Uterus (tissue), 4 donors: ENCODE measurements at places on chromosomes 11 and 22.

GRCh38 chr11:28760676-28761390 lies 652.6 kb downstream of the METTL15 start:
- no peak for DNase-seq

- peak; percentile 41 for DNase-seq
These were observed 698 bp downstream of the PAK1 start for GRCh38 chr11:77472991-77473800.

DNA sequence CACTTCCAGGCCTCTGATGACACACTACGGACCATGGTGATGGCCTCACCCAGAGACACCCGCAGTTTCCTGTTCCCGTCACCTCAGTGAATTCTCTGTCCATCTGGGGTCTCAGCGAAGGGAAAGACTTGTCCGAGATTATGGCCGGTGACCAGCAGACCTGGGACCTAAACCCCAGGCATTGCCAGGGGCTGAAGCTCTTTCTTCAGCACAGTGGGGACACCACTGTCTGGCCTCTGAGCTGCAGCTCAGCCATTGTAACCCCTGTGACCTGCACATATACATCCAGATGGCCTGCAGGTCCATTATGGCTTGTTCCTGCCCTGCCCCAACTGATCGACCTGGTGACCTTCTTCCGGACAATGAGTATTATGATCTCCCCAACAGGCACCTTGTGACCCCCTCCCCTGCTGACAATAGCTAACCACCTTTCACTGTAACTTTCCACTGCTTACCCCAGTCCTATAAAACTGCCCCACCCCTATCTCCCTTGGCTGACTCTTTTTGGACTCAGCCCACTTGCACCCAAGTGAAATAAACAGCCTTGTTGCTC lies 22.3 kb downstream of the CBX7 start:
- DNase-seq = no peak

DNA sequence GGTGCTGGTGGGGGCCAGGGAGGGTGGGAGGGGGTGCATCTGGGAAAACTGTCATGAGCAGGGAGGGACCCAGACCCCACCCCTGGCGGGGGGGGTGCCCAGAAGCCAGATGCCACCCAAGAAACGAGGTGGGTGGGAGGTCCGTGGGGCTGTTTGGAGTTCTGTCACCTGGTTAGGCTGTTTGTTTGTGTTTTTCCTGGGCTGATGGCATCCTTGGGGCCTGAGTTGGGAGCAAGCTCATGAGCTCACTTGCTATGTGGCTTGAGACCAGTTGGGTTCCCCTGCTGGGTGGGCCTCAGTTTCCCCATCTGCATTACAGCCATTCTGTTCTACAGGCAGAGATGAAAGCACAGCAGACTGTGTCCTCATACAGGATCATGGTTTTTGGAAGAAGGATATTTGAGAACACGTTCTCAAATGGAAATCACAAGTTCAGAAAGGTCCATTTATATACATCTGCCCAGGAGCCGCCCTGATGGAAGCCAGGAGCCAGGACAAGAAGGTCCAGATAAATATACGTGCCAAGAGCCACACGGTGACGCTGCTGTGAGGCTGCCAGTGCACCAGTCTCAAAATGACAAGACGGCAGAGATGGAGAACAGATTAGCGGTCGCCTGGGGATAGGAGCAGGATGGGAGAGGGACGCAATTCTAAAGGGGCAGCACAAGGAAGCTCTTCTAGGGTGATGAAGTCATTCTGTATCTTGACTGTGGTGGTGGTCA lies 312.9 kb downstream of the MN1 start:
- no peak for DNase-seq

GRCh38 chr22:46122511-46122971 lies 27.8 kb upstream of the PPARA start:
- peak; percentile 77 for DNase-seq

DNA sequence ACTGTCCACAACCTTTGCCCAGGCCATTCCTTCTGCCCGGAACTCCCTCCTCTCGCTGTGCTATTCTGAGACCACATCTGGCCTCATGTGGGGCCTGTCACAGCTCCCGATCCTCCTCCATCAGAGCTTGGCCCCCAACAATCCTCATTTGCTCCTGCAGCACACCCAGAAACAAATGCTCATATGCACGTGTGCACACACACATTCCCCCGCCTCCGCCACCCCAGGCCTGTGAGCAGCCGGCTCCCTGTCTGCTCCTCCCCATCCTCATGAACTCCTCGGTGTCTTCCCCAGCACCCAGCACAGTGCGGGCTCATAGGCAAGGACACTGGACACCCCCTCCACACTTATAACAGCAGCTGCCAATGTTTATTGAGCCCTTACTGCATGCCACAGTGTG lies 29.7 kb upstream of the PICK1 start:
- DNase-seq = no peak

- DNase-seq = peak; percentile 28
These were observed 52.0 kb upstream of the CHRNA10 start for GRCh38 chr11:3723014-3723708.

DNA sequence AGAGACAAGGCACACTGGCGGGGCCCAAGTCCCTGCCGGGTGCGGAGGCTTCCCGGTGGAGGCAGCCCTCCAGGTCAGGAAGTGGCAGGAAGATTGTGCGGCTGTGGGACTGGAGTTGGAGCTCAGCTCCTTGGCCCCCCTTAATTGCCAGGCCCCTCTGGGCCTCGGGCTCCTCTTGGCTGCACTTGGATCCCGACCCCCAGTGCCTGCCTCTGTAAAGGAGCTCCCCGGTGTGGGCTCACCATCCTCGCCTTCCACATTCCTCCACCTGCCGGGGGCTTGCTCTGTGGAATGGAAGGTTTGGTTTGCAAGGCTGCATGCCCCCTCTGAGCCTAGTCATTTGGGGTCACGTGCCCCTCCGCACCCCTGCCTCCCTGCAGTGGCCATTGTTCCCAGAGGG lies 38.1 kb upstream of the COMT start:
- DNase-seq = no peak

DNA sequence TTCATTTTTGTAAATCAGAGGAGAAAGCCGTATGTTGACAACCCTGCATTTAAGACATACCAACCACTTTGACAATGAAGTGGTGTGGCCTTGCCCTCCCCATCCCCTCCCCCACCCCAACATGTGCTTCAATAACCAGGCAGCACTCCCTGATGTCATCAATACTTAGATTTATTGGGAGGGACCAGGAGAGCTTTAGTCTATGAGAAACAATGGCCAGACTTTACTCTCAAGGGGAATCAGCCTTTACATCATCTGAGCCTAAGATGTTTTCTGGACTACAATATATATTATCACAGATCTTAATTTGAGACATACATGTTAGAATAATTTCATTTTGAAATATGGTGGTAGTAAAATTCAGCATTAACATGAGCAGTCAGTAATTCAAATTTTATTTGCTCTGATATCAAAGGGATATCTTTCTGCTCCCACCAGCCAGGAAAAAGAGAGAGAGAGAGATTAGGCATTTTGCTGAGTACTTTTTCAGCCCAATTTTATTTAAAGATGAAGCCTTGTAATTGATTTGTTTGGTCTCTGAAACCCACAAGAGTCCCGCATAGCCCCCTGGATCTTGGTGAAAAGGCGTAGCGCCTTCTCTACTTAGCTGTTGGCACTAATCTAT lies 38.1 kb downstream of the PARVA start:
- no peak for DNase-seq

GRCh38 chr11:42234451-42234951 lies 775.0 kb upstream of the LRRC4C start:
- no peak for DNase-seq

DNA sequence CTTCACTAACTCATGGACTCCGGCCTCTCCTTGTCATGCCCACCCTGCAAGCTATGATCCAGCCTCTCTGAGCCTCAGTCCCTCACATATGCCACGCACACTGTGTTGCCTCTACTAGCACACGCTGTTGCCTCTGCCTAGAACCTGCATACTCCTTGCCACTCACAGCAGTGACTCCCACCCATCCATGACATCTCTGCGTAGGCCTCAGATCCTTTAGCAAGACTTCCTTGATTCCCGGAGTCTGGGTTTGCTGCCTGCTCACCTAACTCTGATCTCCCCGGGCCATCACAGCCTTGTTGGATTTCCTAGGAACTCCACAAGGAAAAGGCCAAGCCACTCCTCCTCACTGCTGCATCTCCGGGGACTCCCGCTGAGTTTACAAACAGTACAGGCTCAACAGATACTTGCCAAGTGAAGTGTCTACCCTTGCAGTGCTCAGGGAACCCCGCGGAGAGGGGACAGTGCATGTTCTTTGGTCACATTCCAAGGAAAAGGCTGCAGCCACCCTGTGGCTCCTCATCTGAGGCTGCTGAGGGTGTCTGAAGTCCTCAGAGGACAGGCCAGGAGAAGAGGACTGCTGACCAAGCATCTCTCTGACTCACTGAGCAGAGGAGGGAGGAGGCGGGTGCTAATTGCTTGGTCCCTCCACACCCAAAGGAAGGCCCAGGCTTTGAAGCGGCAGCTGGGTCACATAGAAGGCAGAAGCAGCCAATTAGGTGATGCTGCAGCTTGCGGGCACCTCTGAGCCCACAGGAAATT lies 42.4 kb upstream of the NAV2 start:
- peak; percentile 38 for DNase-seq

DNA sequence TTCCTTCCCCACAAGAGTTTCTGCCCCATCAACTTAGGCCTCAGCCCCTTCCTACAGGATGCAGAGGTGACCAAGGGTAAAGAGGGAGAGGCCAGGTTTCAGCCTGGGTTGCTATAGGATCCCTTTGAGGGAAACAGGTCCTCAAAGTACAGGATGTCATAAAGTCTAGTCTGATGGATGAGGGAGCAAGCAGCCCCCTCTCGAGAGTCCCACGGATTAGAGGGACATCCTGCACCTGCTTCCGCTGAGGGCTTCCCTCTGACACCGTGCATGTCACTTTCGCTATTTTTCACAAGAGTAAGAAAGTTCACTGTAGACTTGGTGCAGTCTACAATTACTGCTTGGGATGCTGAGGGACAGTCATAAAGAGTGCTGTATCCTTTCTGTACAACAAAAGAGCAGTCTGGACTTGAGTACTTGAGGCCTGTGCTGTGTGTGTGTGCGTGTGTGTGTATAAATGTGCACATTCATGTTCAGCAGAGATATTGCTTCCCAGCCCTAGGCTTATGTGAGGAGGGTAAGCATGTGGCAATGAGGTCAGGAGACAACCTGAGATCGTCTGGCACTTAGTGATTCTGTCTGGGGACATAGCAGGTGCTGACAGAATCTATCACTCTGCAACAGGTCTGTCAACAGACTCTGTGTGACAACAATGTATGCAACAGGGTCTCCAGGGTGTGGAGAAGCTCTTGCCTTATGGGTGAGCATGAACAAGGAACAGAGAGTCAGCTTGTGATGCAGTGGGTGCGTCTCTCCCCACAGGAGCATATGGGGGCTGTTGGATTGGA lies 18.0 kb upstream of the CHST1 start:
- DNase-seq = no peak

GRCh38 chr11:35177370-35177769 lies 38.4 kb downstream of the CD44 start:
- DNase-seq = no peak

GRCh38 chr11:63543711-63544110 lies 7.1 kb downstream of the PLAAT4 start:
- DNase-seq = no peak

DNA sequence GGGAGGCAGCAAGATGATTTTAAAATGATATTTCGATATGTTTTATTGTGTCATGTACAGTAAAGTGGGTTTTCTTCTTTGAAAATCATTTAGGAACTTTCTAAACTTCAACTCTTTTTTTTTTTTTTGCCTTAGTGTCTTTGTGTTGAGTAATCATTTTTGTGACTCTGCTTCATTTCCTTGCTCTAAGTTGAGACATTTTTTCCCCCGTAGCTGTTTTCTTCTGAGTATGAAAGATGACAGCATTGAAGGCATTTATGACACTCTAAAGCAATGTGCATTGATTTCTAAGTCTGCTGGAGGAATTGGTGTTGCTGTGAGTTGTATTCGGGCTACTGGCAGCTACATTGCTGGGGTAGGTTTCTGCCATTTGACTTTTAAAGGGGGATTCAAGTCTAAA lies 23.5 kb downstream of the RRM1 start:
- no peak for DNase-seq

- no peak for DNase-seq
These were observed 521.0 kb downstream of the ETS1 start for GRCh38 chr11:128066399-128066798.

DNA sequence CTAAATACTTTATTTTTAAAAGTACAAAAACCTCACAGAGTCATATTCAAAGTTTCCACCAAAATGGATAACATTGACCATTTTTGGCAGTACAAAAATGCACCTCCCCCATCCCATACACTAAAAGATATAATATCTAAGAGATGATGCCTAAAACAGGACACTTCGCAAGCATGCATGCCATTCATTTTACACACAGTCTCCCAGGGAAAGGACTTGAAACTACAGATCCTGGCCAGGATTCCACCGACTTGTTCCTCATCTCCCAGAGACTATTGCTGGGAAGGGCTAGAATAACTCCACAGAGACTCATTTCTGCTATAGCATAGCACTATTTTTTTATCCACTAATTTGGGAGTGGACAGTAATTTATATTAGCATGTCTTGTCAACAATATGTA lies 81.7 kb downstream of the MTNR1B start:
- no peak for DNase-seq

DNA sequence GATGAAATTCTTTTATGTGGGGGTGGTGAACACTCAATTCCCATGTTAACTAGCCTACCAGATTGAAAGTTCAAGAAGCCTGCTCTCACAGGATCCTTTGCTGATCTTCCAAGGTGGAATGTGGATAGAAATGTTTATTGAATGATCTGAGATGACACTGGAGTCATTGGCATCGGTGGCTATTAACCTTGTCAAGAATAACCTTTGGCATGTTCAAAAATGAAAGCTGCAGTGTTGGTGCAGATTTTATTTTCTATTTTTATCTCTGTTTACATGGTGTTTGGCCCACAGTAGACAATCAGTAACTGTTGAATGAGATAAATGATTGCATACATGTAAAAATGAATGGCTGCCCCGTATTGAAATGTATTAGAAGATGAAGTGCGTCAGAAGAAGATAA lies 19.0 kb downstream of the MCAM start:
- no peak for DNase-seq

DNA sequence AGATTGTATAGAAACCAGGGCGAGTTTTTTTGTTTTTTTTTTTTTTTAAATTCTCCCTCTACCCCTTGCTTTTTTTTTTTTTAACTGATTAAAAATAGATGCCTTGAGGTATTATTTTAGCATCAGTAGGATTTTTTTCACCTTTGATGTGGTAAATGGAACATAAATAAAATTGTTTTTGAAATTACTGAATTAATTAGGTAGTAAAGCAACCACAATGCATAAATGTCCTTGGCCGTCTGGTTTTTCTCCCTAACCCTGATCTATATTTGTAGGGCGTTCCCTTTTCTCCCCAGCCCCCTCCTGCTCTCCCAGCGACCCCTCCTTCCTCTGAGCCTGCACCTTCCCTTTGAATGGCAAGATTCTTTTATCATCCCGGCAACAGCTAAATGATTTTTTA lies 107.8 kb downstream of the ZBTB16 start:
- no peak for DNase-seq
